ENCODE measurements at places on chromosomes 12 and 14.

- DNase-seq: no peak
These were observed 575.2 kb upstream of the MDGA2 start for GRCh38 chr14:48250575-48250974.

- DNase-seq: no peak
These were observed 26.2 kb downstream of the SLC4A8 start for GRCh38 chr12:51450806-51451205.

- DNase-seq: peak; percentile 71
These were observed 34.3 kb downstream of the FGD6 start for GRCh38 chr12:95182868-95183415.

DNA sequence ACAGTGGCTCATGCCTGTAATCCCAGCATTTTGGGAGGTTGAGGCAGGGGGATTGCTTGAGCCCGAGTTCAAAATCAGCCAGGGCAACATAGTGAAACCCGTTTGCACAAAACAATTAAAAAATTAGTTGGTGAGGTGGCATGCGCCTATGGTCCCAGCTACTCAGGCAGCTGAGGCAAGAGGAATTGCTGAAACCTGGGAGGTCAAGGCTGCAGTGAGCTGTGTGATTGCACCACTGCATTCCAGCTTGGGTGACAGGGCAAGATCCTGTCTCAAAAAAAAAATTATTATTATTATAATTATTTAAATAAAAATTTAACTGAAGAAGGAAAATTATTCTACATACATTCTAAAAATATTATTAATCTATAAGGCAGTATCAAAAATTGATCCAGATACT lies 164.1 kb downstream of the ITPR2 start:
- no peak for DNase-seq

GRCh38 chr12:84772281-84772680 lies 140.3 kb downstream of the SLC6A15 start:
- DNase-seq: peak; percentile 11

- DNase-seq: peak; percentile 99
These were observed at the start of gene KRT80 for GRCh38 chr12:52191841-52192791. Gene KRT80 (minus strand): TSS chr12:52192014. CDS start chr12:52191902, 112 bp downstream.

DNA sequence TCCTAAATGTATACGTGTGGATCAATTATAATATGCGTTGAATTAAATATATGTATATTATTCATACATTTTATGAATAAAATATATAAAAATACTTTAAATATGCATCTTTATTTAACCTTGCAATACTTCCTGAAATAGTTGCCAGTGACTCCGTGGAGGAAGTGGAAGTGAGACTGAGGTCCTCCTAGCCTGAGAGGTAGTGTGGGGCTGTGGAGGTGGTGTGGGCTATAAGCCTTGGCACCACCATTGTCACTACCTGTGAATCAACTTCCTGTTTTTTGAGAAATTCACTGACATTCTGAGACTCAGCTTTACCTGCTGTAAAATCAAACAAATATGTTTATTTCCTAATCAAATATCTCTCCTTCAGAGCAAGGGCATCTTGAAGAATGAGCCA lies 514.2 kb downstream of the VRK1 start:
- DNase-seq: no peak

- no peak for DNase-seq
These were observed 390.6 kb downstream of the PAWR start for GRCh38 chr12:79300199-79300568.

DNA sequence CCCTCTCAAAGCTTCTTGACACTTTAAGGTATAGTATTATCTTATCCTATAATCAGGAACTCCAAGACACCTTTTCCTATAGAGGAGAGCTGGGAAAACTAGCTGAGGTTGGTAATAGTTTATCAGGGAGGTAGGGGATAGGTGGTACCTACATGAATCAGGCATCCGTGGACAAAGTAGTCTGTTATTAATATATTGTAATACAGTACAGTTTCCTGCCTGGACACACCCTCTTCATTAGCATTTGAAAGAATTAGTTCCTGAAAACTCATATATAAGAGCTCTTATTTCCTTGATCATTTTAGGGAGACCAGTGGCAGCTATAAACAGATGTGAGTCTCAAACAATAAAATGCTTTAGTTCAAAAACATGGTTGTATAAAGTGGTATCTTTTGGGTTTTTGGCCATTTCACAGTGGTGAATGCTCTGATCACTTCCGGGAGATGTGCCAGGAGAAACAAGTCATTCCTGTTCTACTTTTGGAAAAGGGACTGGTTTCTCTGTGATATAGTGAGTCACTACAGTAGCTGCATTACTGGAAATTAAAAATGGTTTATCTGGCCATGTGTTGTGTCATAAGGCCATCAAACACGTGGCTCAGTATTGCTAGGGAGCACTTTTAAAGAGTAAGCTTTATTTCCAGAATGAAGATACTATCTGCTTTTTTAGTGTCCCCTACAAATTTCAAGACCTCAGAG lies 98.1 kb downstream of the KLRB1 start:
- peak; percentile 56 for DNase-seq

GRCh38 chr14:59131938-59132795 lies 56.3 kb upstream of the DAAM1 start:
- DNase-seq: no peak

- no peak for DNase-seq
These were observed 21.7 kb upstream of the CATSPERB start for GRCh38 chr14:91753501-91754128.

- DNase-seq: no peak
These were observed 210.4 kb upstream of the SYT10 start for GRCh38 chr12:33649992-33650391.

- DNase-seq: no peak
These were observed 115.2 kb downstream of the KSR2 start for GRCh38 chr12:117853600-117853999.

- peak; percentile 36 for DNase-seq
These were observed 10.2 kb downstream of the SGPP1 start for GRCh38 chr14:63717702-63718101.

- no peak for DNase-seq
These were observed 82.6 kb upstream of the GTF2A1 start for GRCh38 chr14:81303258-81303935.

DNA sequence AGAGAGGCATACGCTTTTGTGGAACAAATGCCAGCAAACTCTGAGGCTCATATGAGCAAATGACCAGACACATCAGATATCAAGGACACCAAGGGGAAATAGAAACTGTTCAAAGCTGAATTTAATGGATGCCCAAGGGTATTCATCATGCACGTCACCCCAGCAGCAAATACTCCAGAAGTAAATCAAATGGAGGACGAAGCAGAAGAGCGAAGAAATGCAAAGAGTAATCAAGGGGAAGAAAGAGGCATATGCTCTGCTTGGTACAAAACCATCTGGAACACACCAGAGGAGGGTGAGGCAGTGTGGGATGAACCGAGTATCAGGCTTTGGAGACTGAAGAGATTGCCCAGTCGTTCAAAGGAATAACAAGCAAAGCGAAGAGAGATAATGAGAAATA lies 232.6 kb upstream of the EGLN3 start:
- no peak for DNase-seq

DNA sequence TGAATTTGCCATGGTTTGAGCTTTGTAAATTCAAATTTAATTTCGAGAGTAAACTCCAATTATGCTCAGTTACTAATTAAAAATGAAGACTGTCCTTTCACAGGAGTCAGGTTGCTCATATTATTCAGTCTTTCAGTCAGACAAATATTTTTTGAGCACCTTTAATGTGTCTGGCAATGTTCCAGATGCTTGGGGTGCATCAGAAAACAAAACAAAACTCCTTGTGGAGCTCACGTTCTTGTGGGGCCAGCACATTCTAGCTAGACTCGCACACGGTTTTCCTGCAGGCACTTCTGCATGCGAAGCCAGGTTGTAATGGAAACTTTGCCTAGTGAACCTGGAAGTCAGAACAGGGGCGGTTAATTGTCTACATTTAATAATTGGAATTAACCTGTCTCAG lies 64.0 kb upstream of the ATF1 start:
- no peak for DNase-seq

GRCh38 chr14:104448721-104449120 lies 130.8 kb upstream of the C14orf180 start:
- no peak for DNase-seq

DNA sequence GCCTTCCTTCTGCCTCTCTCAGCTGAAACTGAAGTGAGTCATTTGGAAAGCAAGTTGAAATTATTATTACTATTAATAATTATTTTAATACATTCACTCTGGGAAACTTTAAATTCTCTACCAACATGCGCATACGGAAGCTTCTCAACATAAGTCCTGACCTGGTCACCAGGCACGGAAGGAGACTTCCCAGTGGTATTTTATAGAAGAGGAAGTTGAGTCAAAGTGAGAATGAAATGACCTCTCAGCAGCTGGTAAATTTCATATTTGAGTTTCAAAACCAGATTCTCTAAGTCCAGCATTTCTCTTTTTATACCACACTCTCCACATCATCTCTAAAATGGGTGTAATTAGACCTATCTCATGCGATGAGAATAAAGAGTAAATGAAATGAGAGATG lies 747.4 kb downstream of the VRK1 start:
- no peak for DNase-seq

GRCh38 chr12:106362971-106363370 lies 5.4 kb downstream of the POLR3B start:
- no peak for DNase-seq

DNA sequence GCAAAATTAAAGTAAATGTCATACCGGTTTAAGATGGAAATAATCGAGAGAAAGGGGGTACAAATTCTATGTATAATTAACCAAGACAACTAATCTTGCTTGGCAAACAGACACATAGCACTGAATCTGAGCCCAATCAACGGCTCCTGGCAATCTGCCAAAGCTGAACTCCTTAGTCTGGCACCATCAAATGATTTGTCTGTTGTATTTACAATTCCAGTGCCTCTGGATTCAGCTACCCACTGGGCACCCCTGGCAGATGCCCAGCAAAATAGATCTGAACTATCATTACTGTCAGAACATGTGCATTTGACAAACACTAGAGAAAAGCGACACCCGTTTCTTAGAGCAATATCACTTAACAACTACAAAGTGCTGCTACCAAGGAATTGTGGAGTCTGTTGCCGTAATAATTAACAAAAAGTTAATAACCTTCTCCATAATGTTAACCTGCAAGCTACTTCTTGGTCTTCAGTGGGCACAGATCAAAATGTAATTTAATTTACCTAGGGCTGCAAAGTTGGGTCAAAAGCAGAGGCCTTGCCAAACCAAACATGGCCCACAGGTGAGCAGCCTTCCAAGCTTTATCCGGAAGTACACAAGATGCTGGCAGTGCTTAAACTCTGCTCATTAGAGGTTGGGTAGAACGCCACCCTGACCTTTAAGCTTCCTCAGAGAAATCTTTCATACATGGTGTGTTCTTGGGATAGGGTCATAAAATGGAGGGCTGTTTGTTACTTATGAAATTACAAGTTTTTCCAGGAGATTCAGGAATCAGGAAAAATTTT lies 7.6 kb downstream of the EGLN3 start:
- DNase-seq: no peak

GRCh38 chr14:23130871-23131270 lies 11.8 kb upstream of the CEBPE start:
- peak; percentile 38 for DNase-seq

- no peak for DNase-seq
These were observed 36.8 kb upstream of the TMED10 start for GRCh38 chr14:75213172-75213571.

GRCh38 chr12:31323391-31324115 lies 2.4 kb downstream of the SINHCAF start:
- DNase-seq: no peak

- no peak for DNase-seq
These were observed 14.2 kb upstream of the TAS2R43 start for GRCh38 chr12:11106288-11106687.

GRCh38 chr12:109347589-109347988 lies at the start of gene MYO1H:
Gene MYO1H (plus strand): TSS chr12:109347900. CDS start chr12:109347961, 61 bp downstream.
- DNase-seq: no peak

DNA sequence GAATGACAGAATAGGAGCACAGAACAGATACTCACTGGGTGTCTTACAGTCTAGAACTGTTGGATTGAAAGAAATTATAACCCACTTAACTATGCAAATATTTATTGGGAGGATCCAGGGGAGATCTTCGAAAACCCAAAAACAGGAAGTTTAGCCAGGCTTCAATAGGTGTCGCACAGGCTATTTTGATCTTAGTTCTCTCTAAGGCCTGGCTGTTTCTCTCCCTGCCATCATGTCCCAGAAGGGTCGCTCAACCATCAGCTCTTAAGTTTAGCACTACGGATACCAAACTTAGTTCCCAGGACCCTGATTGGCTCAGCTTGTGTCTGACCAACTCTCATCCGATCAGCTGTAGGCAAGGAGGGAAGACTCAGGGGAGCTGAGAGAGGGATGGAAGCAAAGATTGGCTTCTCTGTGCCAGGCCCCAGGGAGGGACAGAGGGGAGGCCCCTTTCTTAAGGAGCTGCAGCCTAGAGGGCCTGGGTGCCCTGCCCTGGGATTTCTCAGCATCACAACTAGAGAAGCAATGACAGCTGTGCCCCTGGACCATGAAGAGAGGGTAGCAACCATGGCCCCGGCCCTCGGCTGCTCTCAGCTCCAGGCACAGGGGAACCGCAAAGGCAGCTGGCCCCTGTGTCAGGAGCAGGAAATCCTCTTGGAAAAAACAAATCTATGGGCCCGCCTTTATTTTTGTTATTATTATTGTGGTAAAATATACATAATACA lies 13.5 kb downstream of the PHETA1 start:
- no peak for DNase-seq

GRCh38 chr12:103833095-103833775 lies 7.8 kb downstream of the NT5DC3 start:
- no peak for DNase-seq

DNA sequence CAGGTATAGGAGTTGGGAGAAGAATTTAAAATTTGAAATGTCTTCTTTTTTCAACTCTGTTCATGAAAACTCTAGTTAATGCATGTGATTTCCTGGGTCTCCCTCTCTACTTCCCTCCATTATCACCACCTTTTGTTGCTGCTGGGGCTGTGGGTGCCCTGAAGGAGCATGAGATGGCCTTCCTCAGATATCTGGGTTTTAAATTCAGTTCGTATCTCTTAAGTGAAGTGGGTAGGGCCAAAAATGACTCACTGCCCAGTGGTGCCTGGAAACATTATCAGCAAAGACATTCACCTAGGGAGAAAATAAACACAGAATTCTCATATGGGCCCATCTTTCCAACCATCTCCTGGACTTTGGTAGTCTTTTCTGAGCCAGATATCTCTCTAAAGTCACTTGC lies 234.9 kb upstream of the PLEKHG7 start:
- peak; percentile 20 for DNase-seq

GRCh38 chr12:47778881-47779280 lies 5.8 kb downstream of the SLC48A1 start:
- DNase-seq: no peak

- DNase-seq: no peak
These were observed 332.3 kb downstream of the TMEM121 start for GRCh38 chr14:105858676-105859025.

Data from fibroblast of the aortic adventitia (primary cell).